H4 (cell line): ENCODE measurements at places on chromosomes 11 and 22. TPM values are rescaled to one million over a fixed set of nuclear protein-coding genes. Genes with fewer than 3 reads are reported as not detected.

The TESMIN gene
- 0.76 and 4.5 TPM in 2 replicates for total RNA-seq

The IL18 gene
- 10.3 and 19.9 TPM in 2 replicates for total RNA-seq

- DNase-seq: no peak
These were observed 2.4 kb upstream of the UVRAG start for GRCh38 chr11:75812542-75813040.

GRCh38 chr11:120694726-120695125 is 183.2 kb downstream of the GRIK4 start:
- DNase-seq: no peak

DNA sequence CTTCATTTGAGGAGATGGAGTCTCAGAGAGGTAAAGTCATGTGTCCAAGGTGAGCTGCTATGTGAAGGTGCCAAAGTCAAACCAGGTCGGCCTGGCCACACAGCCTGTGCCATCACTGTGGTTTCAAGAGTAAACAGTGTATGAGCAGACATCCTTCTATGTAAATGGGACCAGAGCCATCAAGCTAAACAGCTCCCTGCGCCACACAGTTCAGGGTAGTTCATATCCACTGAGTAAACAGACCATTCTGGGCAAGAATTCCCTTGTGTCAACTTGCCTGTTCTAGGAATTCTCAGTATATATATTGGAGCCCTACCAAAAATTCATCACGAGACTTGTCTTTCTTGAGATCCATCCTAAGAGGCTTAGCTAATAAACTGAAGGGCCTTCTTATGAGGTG is 77.5 kb downstream of the AMOTL1 start:
- peak; percentile 26 for DNase-seq
